ENCODE measurements at places on chromosomes 12 and 14.

GRCh38 chr12:52391618-52392002 lies 6.2 kb upstream of the KRT84 start:
- DNase-seq, result no peak

GRCh38 chr12:18165422-18165871 lies 75.5 kb upstream of the RERGL start:
- DNase-seq, result peak; percentile 7

- DNase-seq, result no peak
Observed at GRCh38 chr14:61611880-61612630, 83.3 kb upstream of the HIF1A start.

- no peak for DNase-seq
Observed at GRCh38 chr14:68133856-68134255, 314.3 kb downstream of the RAD51B start.

DNA sequence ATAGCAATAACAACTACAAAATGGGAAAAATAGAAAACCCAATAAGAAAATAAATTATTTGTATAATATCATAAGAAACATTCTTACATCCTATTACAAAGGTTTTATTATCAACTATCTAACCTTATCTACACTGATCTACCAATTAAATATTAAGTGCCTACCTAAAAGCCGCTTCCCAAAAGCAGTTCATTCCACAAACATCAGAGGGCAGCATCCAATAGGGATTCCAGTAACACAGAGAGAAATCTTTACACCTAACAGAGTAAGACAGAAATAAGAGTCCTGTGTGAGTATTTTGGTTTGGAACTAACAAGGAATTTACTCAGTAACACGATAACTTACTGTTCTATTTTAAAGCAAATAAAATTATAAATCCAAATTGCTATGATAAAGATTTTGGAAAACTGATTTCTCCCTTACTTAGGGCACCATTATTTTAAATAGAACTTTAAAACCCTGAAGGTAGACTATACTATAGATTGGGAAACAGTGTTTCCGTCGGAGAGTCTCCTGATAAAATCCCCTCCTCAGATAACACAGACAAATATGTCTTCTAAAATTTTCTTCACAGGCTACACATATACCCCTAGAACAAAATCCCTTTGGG lies 15.0 kb downstream of the GXYLT1 start:
- DNase-seq, result peak; percentile 68

DNA sequence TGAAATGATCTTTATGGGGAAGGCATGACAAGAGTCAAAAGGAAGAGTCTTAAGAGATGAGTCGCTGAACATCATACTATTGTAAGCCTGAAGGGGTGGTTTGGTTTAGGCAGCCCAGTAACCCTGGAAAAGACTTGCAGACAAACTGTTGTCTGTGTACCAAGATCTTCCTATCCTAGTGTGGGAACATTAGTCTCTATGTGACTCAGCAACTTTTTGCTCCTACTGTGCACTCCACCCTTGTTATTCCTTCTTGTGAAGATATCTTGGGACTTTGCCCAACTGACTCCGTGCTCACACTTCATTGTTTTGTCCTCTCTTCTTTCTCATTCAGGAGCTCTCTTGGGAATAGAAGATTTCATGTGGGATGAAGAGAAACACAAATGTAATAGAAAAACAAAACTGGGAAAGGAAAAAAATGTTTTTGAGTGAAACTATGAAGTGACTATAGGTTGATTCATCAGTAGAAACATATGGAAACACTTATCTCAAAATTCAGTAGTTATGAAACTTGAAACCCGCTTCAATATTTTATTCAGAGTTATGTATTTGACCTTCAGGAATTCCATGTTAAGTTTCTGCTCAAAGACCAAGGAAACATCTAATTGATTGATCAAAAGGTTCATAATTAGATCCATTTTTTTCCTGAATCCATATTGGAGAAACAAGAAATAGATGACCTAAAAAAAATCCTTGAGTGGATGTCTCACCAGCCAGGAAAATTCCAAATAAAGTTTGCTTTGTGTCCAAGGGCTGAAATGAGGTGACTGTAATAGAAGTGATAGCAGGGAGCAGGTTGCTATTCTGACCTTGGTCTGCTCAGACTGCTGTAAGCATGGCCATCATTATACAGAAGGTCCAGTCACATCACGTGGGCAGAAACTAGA lies 67.2 kb downstream of the BTG1 start:
- peak; percentile 82 for DNase-seq

DNA sequence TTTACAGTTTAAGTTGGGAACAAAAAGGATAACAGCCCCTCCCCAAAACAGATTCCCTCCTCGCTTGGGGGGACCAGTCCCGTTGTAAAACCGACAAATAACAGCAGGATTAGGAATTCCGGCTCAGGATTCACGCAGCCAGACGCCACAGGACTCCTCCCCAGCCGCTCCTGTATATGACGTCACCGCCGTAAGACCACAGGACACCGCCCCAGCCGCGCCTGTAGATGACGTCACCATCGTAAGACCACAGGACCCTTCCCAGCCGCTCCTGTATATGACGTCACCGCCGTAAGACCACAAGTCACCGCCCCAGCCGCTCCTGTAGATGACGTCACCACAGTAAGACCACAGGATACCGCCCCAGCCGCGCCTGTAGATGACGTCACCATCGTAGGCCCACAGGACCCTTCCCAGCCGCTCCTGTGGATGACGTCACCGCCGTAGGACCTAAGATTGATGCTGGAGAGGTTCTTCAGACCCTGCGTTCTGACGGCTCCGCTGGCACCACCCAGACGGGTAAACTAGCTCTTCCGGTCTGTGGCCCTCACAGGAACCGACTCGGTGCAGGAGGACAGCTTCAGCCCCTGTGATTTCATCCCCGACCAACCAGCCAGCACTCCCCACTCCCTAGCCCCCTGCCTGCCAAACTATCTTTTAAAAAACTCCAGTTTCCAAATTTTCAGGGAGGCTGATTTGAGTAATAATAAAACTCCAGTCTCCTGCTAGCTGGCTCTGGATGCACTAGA lies 43.9 kb upstream of the FBRSL1 start:
- DNase-seq, result peak; percentile 99

DNA sequence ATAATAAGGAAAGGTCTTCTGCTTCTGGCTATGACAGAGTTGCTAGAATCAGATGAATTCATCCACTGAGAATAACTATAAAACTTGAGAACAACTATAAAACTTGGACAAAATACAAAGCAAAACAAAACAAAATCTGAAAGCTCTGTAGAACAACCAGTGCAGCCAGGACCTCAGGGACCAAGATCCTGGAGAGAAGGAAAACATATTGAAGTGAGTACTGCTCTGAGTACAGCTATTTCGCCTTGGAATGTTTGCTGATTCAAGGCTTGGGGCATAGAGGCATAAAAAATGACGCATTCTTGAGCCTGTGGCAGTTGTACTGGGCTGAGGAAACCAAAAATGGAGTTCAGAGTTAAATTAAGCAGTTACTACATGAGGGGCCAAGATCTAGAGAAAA lies 21.7 kb downstream of the FOXA1 start:
- DNase-seq, result no peak

DNA sequence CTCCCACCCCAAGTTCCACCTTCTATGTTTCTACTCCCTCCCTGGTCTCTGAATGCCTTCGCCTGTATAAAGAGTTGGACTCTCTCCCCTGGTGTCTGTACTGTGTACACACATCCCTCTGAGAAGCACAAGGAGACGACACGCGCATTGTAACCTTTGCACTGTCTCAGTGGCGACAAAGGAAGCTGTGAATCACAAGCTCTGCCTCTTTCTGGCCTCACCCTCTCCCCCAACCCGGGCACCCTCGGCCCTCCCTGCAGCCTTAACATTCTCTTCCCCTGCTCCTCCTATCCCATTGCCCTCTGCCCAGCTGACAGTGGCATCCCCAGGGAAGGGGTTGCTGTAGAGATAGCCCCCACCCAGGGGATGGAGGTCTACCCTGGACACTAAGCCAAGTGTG lies 2.5 kb upstream of the SMARCD1 start:
- DNase-seq, result no peak

DNA sequence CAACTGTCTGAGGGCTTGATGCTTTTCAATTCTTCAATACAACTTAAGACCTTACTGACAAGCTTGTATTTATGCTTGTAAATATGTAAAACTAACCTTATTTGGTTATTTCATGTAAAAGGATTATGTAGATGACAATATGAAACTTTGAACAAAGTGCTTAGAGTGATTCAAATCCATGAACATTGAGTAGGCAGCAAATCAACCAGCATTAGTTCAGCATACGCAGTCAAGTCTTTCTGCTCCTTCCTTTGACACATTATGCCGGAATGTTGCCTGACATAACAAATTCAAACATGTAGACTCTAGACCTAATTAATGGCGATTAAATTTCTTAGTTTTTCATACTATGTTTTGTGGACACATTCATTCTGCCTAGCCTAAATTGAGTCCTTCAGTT lies 105.2 kb downstream of the FGD4 start:
- no peak for DNase-seq

DNA sequence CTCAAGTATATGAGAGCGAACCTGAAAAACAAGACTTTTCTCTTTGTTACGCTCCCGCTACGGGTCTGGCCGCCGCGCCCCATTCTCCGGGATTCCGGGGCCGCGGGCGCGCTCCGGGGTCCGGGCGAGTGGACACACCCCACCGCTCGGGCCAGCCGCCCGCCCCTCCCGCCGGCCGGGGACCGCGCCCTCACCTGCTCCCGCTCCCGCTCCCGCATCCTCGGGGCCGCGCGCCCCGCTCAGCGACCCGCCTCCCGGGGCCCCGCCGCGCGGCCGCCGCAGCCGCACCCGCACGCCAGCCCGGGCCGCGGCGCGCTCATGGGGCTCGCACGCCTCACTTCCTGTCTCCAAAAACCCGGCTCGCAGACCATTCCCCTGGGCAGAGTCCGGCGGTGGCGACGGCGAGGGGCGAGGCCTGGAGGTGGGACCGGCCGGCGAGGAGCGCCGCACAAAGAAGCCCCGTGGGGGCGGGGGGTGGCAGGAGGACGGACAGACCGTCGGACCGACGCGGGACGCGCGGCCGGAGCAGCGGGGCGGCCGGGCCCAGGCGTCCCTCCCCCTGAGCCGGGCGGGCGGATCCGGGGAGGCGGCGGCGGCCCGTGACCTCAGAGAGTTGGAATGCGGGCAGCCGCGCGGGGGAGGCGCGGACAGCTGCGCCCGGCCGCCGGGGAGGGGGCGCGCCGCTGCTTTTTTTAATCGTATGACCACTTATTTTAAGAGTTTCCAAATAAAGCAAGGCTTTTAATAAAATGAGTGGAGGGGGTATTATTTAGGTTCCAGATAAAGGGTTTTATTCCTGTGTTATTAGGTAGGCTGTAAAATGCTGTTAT lies at the start of gene PTPN21:
TSS of gene PTPN21 (minus strand) at position 551 of the 830 bp plus-strand sequence. CDS start 4,590 bp downstream, outside the sequence.
- DNase-seq, result peak; percentile 58

DNA sequence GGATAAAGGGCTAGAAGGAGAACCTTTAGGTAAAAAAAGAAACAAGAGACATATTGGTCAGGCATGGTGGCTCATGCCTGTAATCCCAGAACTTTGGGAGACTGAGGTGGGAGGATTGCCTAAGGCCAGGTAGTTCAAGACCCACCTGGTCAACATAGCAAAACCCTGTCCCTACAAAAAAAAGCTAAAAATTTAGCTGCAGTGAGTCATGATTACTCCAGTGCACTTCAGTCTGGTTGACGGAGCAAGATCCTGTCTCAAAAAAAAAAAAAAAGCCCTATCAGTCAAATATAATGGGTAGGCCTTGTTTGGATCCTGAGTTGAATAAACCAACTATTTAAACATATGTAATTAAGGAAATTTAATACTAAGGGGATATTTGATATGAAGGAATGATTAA lies 54.2 kb downstream of the PPP1R36 start:
- no peak for DNase-seq

DNA sequence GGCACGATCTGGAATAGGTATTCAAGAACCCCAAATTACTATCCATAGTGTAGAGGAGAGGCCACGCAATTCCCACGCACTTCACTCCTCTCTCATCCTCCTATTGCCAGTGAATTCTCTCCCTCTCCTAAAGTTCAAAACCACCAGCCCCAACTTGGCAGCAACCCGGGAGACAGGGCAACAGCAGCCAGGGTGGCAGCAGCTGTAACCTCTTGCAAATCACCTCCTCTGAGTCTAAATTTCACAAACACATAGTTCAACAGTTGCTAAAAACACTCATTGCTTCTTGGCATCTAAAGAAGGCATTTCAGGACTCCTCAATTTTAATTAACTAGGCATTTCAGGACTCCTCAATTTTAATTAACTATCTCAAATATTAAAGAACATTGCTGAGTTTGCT lies 37.7 kb upstream of the MANSC4 start:
- no peak for DNase-seq

DNA sequence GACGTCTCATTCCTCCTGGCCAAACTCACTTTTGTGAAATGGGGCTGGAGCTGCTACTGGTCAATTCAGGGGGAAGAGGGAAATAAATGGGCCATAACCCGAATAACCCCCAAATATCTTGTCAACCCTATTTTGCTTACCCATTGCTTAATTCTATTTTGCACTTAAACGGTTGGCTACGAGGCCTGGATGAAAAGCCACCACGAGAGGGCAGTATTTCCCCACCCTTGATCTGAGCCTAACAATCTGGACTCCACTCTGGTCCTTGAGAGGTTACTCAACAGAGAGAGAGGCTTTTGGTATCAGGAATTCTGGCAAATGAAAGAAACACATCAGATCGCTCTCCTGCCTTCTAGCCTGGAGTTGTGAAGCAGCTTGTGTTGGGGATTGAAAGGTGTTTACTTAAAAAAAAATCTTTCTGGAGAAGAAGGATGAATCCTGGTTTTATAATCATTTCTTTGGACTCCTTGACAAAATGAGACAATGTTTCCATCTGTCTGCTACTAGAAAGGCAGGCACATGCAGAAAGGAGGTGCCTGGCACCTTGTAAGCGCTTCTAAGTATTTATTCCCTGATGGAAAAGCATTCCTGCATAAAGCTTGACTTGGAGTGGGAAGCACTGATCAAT lies 22.4 kb upstream of the FBXO21 start:
- DNase-seq, result peak; percentile 83

GRCh38 chr12:8644345-8645248 lies 18.0 kb downstream of the MFAP5 start:
- DNase-seq, result peak; percentile 44

GRCh38 chr12:23671881-23672280 lies 277.6 kb downstream of the SOX5 start:
- DNase-seq, result no peak

- DNase-seq, result no peak
Observed at GRCh38 chr12:129401572-129401971, 502.3 kb downstream of the TMEM132D start.

DNA sequence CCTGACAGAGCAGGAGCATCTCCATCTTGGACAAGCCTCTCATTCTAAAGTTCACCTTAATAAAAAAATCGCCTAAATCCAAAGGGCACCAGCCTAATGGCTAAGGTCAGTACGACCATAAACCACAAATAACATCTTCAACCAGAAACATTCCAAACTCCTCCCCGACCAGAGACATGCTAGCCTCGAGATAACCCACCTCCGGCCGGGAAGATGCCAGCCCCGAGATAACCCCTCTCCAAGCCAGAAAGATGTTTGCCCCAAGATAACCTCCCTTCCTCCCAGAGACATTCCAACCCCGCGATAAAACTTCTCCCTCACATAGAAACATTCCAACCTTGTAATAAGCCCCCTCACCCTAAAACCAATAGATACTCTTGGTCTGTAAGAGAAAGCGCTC lies 86.8 kb upstream of the PKP2 start:
- DNase-seq, result no peak

- no peak for DNase-seq
Observed at GRCh38 chr12:92496790-92497189, 206.0 kb upstream of the PLEKHG7 start.

- no peak for DNase-seq
Observed at GRCh38 chr14:103543140-103543539, 14.1 kb downstream of the TRMT61A start.
